ENCODE measurements at places on chromosomes 3 and 15.

GRCh38 chr3:51400166-51400565, 9.1 kb downstream of the RBM15B start:
- DNase-seq: no peak

DNA sequence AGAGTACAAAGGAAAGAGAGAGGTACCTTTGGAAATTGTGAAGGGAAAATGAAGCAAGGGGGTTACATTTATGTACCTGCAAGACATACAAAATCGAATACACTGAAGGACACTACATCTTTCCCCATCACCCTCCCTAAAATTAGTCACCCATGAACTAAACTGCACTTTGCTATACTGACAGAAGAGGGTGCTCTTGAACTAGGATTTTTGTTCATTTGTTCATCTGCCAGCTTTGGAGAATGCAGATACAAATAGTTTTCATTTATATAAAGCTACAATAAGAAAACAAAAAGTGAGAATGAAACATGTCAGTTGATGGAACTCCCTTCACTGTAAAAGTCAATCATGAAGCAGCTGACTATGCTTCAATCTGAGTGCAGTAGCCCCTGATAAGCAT, 55.7 kb downstream of the PCCB start:
- DNase-seq: no peak

GRCh38 chr3:173892547-173892946, 495.0 kb downstream of the NLGN1 start:
- no peak for DNase-seq

DNA sequence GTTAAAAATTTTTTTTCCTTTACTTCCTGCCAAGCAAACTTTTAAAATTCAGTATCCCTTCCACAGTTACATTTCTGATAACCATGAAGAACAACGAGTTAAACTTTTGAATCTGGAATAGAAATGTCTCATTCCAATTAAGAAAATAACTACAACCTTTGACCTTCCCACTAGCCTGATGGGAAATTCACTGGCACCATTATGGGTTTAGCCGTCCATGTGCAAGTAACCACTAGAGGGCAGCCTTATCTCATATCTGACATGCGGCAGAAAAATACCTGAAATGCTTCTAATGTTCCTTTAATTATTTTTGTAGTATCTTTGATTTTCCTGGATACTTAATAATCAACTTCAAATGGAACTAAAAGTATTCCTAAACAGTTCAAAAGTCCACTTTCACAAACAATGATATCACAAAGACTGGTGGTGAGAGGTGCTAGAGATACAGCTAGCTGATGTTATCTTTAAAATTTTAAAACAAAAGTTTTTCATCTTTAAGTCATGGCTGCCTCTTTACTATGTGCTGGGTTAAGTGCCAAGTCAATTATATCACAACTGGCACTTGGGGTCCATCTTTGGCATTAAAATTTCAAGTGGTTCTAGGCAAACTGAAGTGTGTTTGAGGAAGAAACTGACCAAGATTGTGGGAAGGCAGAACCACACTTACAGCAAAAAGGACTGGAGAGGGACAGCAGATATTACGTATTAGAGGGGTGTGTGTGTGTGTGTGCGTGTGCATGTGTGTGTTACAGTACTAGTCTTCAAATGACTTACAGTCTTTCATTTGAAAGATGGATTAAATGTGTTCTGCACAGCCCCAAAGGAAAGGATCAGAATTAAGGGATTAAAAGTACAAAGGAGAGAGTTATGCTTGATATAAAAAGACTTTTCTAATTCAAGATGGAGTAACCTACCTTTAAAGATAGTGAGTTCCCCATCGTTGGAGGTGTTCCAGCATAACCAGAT, 107.1 kb upstream of the ICE2 start:
- DNase-seq: no peak

GRCh38 chr3:62875558-62876002, 364 bp upstream of the CADPS start:
- no peak for DNase-seq

DNA sequence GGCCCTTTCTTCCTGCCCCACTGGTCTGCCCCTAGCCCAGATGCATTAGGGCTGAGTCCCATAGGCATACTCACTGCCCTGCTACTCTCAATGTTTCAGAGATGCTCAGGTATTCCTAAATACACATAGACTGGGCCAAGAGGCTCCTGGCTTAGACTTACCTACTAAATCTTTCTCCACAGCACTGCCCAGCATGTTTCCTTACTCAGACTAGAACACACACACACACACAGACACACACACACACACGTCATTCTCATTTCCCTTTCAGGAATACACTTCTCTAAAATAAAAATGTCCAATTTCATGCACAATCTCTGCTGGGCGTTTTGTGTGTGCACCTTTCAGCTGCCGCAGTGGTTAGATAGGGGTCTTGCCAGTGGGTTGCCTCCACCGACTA, 175.7 kb downstream of the FAM43A start:
- DNase-seq: no peak

GRCh38 chr3:145889730-145890129, 271.3 kb downstream of the PLOD2 start:
- no peak for DNase-seq

DNA sequence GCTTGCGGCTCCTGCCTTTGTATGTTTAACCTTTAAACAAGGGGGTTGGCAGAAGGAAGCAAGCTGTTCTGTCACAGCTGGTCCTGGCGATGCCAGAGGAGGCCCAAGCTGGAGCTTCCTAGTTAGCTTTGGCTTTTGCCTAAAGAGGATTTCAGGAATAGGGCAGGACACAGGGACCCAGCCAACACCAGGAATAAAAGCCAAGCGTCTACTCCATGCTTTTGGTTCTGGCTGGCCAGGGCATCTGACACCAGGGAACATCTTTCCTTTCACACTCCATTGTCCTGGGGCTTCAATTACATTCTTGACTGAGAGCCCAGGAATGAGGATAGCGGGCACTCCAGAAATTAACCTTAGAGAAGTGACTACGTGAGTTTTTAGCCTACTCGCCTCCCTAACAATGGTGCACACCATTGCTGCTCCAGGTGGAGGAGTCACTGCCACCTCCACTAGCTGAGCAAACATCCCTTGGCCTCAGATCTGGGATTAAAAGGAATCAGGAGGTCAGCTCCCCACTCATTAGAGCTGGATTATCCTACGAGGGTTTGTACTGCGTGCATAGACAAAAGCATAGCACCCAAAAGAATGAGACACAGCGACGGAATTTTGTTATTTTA, 38.2 kb downstream of the TPM1 start:
- no peak for DNase-seq

DNA sequence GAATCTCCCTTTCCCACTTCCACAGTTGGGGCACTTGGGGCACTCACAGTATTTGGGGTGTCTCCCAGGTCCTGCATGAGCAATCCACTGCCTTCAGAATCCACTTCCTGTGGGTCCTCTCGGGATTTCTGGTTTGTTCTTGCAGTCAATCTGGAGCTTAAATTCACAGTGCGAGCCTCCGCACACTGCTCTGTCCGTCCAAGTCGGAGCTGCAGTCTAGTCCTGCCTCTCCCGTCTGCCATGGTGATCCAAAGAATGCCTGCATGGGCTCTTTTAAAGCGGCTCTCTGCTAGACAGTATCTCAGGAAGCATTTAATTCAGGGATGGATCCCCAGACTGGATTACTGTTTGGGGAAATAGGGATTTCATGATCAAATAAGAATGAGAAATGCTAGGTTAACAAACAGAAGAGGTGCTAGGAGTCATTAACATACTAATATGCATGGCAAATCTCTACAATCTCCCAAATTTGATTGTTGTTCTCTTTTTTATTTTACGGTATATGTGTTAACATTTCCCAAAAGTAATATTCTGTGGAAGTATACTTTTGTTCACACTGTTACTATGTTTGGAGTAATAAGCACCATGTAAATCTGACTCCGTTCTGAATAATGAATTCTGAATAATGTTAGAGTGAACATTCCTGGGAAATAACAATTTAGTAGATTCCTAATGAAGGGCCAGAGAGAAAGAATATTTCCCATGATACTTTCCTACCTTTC, 142.5 kb downstream of the HCN4 start:
- DNase-seq: no peak

DNA sequence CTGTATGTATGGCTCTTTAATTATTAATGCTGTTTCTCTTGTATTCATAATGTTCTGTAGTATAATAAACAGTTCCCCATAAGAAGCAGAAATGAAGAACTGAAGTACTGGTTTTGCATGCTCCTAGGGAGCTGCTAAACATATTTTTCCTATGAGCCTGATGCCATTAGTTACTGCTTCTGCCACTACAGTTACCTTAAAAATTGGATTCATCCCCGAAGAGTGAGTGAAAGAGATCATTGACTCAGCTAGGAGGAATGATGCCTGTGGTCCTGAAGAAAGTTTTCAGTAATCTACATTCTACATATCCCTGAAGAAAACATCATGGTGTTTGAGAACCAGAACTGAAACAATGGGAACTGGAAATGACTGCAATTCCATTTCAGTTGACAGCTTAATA, 37.1 kb upstream of the ST3GAL6 start:
- no peak for DNase-seq

GRCh38 chr3:129352650-129353588, 74.2 kb downstream of the HMCES start:
- no peak for DNase-seq

DNA sequence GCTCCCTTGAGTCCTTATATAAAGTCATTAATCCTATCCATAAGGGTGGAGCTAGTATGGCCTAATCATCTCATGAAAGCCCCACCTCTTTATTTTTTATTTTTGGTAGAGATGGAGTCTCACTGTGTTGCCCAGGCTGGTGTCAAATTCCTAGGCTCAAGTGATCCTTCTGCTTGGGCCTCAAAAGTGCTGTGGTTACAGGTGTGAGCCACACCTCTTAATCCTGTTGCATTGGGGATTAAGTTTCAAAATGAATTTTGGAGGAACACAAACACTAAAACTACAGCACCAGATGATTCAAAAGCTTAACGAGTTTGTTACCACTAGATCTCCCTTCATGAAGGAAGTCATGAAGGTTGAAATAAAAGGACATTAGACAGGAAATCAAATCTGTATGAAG, 27.7 kb downstream of the RAB7A start:
- no peak for DNase-seq

- no peak for DNase-seq
Measured at GRCh38 chr3:81433675-81434074, 327.8 kb downstream of the GBE1 start.

DNA sequence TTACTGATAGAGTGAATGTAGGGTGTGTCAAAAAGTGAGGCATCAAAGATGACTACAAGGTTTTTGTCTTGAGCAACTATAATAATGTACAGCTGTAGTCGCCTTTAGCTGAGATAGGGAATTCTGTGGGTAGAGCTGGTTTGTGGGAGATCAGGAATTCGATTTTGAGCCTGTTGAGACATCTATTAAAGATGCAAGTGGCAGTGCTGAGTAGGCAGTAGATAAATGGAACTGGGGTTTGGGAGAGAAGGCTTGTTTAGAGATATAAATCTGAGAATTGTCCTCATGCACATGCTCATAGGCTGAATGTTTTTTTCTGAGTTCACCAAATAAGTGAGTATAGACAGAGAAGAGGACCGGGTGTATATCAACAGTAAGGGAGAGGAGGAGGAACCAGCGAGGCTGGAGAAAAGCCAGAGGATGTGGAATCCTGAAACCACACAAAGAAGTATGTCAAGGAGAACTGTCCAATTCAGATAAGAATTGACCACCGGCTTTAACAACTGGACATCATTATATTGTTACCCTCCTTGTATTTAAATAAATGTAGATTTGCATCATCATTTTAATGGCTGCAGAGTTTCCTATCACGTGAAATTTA, 146.0 kb upstream of the TNIK start:
- no peak for DNase-seq

GRCh38 chr3:192307631-192308030, 419.7 kb downstream of the FGF12 start:
- no peak for DNase-seq

- no peak for DNase-seq
Measured at GRCh38 chr3:124920718-124921117, 13.8 kb downstream of the MUC13 start.

GRCh38 chr3:64400706-64401105, 175.4 kb upstream of the PRICKLE2 start:
- no peak for DNase-seq

- DNase-seq: no peak
Measured at GRCh38 chr15:84079885-84080777, 155.4 kb upstream of the GOLGA6L4 start.

DNA sequence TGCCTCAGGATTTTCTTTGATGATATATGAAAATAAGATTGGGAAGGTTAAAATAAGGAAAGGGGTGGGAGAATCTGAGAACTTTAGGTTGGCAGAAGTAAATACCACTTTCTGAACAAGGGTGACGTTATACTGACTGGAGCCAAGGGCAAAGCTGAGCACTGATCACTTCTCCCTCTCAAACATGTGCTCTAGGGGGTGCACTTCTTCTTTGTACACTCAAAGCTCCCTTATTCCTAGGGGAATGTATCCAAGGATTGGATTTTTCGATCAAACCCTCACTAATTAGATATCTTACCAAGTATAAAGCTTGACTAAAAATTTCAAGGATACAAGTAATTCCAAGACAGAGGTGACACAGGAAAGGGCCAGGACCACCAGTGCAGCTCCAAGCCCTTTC, 243.9 kb upstream of the UMPS start:
- DNase-seq: no peak

- no peak for DNase-seq
Measured at GRCh38 chr3:188568736-188569135, 414.8 kb downstream of the LPP start.

DNA sequence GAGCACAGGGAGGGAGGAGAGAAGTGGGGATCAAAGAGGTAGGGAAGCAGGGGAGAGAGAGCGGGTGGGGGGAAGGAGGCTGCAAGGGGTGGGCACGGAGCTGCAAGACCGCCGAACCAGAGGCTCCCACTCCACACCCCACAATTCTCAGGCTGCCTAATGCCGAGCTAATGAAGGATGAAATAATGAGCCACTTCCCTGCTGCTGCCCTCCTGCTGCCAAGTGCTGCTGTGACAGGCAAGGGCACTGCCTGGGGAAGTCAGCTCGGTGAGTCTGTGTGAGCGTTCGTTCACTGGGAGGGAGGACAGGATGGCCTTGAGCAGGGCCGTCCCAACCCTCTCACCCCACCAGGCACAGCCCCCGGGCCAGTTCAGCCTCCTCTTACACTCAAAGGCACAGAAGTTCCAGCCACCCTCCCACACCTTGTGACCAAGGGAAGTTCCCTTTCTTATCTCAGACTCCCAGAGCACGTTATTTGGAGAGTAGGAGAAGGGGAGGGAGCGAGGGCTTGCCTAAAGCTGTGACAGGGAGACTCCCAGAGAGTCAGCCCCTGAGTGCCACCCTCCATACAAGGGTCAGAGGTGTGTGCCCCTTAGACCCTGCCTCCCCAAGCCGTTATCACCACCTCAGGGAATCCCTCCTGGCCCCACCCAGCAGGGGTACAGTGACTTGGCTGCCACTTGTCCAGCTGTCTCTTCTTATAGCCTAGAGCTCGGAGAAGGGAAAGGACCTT, 12.4 kb downstream of the GLYCTK start:
- DNase-seq: no peak

- DNase-seq: no peak
Measured at GRCh38 chr3:99568663-99569335, 69.6 kb upstream of the COL8A1 start.

DNA sequence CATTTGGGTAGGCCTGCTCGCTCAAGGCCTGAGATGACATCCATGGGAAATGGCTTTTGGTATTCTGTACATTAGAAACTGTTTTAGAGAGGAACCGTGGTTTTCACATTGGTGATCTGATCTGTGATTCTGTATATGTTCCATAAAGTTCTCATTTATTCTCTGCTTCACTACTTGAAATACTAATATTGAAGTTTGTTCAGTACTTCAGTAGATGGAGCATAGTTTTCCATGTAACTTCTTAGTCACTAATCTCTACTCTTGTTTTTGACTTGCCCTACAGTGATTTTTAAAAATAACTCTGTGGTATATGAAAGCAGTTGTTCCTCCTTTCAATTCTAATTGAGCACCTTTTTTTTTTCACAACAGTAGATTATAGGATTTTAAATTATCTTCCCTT, 66.5 kb downstream of the MBNL1 start:
- DNase-seq: no peak

Data from stimulated activated CD8-positive, alpha-beta memory T cell treated with anti-CD3 and anti-CD28 coated beads, Interleukin-7, amount 100 ng/mL, for 1 hour (primary cell).